ENCODE measurements at places on chromosomes 4 and X.

DNA sequence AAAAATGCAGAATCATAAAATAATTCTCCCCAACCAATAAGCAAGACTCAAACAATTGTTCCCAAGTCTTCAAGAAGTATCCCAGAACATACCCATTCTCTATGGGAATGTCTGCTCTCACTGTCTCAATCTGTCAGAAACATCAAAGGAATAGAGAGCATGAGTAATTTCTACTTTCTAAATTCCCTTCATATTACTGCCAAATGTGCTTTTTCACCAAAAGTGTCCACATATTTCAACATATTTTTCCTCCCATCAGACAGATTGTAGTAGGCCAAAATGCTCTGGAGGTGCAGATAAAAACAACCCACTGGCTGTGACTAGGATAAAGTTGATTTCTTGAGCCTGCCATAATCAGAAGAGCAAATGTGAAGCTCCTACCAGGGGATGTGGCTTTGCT lies 692.0 kb upstream of the FAM241A start:
- DNase-seq, result no peak

DNA sequence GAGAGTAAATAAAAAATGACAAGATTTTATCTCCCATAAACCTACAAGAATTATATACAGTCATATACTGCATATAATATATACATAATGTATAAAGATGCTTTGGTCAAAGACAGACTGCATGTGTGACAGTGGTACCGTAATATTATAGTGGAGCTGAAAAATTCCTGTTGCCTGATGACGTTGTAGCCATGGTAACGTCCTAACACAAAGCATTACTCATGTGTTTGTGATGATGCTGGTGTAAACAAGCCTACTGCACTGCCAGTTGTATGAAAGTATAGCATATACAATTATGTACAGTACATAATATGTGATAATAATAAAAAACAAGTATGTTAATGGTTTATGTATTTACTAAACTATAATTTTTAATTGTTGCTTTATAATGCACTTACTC lies 245.2 kb upstream of the CENPE start:
- no peak for DNase-seq

DNA sequence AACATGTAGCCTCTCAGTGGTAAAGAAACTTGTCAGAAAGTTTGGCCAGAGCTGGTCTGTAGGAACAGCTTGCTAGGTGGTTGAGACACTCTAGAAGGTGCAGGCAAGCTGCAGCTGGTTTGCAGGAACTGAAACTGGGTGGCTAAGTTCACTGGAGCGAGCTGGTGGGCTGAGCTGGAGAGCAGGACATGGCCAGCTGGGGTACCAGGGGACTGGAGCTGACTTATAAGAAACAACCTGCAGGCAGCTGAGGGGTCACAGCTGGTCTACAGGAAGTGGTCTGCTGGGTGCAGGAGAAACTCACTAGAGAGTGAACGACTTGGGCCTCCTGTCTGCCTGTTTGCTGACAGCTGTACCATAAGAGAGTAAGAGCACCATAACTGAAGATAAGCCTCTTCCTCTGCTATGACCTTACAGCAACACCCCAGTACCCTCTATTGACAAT lies 157.1 kb upstream of the LNX1 start:
- no peak for DNase-seq

GRCh38 chr4:26028793-26029567 lies 115.0 kb downstream of the SMIM20 start:
- no peak for DNase-seq

DNA sequence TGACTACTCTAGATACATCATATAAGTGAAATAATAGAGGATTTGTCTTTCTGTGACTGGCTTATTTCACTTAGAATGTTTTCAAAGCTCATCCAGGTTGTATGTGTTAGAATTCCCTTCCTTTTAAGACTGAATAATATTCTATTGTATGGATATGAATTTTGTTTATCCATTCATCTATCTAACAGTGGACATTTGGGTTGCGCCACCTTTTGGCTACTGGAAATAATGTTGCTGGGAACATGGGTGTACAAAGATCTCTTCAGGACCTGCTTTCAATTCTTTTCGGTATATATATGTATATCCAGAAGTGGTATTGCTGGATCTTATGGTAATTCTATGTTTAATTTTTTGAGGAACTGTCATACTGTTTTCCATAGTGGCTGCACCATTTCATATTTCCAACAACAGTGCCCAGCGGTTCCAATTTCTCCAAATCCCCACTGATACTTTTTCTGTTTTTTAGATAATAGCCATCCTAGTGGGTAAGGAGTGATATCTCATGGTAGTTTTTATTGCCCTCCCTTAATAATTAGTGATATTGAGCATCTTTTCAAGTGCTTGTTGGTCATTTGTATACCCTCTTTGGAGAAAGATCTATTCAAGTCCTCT lies 3.4 kb upstream of the SCD5 start:
- no peak for DNase-seq

DNA sequence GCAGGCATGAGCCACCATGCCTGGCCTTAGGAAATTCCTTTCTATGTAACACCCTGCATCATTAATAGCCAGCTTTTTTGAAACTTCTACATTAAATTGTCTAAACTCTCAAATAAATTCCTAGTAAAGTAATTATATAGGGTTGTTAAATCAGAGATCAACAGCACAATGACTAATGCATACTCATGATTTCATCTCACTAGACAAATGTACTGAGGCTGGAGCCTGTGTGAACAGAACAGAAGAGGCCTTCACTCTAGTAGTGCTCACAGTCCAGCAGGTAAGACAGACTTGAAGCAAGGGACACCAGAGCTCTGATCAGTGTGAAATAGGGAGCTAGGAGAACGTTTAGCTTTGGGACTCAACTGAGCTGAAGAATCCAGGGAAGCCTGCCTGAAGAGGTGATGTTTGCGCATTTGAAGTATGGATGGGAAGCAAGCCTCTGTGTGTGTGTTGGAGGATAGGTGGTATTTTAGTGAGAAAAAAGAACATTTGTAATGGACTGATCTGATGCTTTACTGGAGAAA lies 3.9 kb downstream of the ZFP42 start:
- no peak for DNase-seq

Measured in urothelium cell line (cell line).